ENCODE measurements at places on chromosomes 1 and 21. TPM values are rescaled to one million over a fixed set of nuclear protein-coding genes. Genes with fewer than 3 reads are reported as not detected.
A peak's percentile ranks its signal among the peaks of the same experiment; 100 is the strongest.

DNA sequence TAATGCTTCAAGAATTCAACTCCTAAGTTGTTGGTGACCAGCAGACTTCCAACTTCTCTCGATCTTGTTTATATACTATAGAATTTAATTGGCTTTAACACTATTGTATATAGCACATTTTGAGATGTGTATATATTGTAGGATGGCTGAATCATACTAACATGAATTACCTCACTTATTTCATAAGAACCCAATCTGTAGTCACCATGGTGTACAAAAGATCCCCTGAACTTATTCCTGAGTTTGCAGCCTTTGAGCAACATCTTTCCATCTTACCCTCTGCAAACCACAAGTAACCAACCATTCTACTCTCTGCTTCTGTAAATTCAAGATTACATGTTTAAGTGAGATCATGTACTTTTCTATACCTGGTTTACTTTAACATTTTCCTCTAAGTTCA lies 12.3 kb downstream of the ZP4 start:
- H3K36me3 ChIP-seq = no peaks in the 10 kb centered on the region
- no peak for DNase-seq
- H3K27ac ChIP-seq = no peak overlapping the region
- H3K4me1 ChIP-seq = no peaks in the 10 kb centered on the region
- no peaks in the 10 kb centered on the region for H3K27me3 ChIP-seq

- DNase-seq = peak; percentile 46
- no peaks in the 10 kb centered on the region for H3K27me3 ChIP-seq
- H3K4me1 ChIP-seq = peaks cover 11% of the 10 kb centered on the region
Observed at GRCh38 chr1:247332215-247332622, 552 bp upstream of the ZNF496 start.

- H3K27me3 ChIP-seq = no peaks in the 10 kb centered on the region
- H3K36me3 ChIP-seq = no peaks in the 10 kb centered on the region
- no peak overlapping the region for H3K27ac ChIP-seq
- DNase-seq = no peak
- no peak overlapping the region for H3K4me3 ChIP-seq
- H3K4me1 ChIP-seq = no peaks in the 10 kb centered on the region
Observed at GRCh38 chr1:60101516-60101915, 27.9 kb upstream of the C1orf87 start.

The OR10Z1 gene
- not detected for total RNA-seq

DNA sequence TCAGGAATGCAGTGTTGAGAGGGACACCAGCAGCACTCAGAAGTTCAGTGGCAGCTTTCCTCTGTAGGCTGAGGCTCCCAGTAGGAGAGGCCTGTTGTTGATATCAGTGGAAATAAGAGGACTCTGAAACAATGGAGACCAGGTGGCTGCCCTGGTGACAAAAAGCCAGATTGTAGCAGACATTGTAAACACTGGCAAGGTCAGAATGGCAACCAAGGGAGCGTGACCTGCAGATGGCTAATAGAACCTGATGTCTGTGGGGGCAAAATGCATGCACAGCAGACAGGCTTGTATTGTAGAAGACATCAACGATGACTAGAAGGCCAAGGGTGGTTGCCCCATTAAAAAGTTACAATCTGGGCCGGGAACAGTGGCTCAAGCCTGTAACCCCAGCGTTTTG lies 53.1 kb upstream of the GPR37L1 start:
- peaks cover 3% of the 10 kb centered on the region for H3K27me3 ChIP-seq
- no peaks in the 10 kb centered on the region for H3K36me3 ChIP-seq
- DNase-seq = no peak
- no peak overlapping the region for H3K27ac ChIP-seq
- H3K4me1 ChIP-seq = no peaks in the 10 kb centered on the region
- no peak overlapping the region for H3K4me3 ChIP-seq

DNA sequence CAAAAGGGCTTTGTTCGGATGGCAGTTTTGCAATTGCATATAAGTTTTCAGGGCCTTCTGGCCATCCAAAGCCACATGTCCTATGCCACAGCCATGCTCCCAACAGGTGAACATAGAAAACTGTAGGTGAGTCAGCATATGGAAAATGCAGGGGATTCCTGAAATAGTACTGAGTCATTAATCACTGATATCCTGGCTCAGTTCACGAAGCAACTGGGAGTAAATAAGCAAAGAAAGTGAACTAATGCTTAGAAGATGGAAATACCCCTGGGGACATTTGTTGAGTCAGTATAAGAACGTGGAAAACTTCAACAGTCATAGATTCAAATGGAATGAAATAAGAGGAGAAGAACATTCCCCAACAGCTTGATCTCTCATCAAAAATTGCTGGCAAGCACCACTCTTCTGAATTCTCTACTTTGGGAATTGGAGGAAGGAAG lies 148.9 kb upstream of the RUNX1 start:
- DNase-seq = no peak
- H3K36me3 ChIP-seq = no peaks in the 10 kb centered on the region
- H3K27ac ChIP-seq = no peak overlapping the region
- no peak overlapping the region for H3K4me3 ChIP-seq

DNA sequence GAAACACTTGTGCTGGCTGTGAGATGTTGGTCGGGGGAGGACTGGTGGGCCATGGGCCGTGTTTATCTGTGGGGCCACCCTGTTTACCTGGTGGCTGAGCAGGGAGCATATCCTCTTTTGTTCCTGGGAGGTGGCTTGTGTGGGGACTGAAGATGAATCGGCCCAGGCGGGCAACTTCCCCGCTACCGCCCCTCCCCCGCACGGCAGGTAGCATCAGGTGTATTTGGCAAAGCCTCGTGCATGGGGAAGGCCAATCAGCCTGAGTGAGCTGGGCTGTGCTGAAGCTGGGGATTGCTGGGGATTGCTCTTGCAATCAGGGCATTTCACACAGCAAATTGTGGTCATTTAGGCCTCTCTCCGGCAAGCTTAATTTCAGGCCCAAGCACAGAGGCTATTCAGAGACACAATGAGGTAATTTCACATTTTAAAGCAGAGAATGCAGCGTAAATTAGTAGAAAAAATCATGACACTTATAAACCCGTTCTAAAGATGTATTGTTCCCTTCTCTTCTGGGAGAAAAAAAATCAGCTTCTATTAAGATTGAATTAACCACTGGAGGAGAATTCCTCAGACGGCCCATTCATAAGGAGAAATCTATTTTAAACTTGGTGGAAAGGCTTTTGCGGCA lies 197.7 kb upstream of the POU3F1 start:
- DNase-seq = no peak
- no peak overlapping the region for H3K27ac ChIP-seq
- H3K27me3 ChIP-seq = no peaks in the 10 kb centered on the region
- H3K36me3 ChIP-seq = no peaks in the 10 kb centered on the region
- H3K4me3 ChIP-seq = no peak overlapping the region

The AQP10 gene
- total RNA-seq = not detected

Data from T-cell (primary cell).